WTC11 (cell line): ENCODE measurements at places on chromosomes 1 and 21. TPM values are rescaled to one million over a fixed set of nuclear protein-coding genes. Genes with fewer than 3 reads are reported as not detected.

DNA sequence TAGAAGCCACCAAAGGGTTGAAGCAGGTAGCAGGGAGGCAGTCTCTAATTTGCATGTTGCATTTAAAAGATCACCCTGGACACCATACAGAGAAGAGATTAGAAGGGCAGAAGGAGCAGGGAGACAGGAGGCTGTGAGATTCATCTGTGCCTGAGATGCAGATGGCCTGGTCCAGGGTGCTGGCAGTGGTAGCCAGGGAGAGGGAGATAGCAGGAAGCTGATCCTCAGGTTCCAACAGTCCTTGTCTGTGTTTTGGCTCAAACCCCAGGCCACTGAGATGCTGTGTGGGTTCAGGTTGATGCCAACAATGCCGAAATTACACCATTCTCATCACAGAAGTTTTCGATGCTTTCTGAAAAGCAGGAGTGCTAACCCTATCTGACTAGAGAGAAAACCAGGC lies 113.7 kb downstream of the KAZN start:
- DNase-seq: no peak

Gene BSND
- 0.30 to 0.42 TPM (median 0.37 TPM) in 3 replicates for total RNA-seq

GRCh38 chr1:222266223-222267196 lies 281.4 kb downstream of the HHIPL2 start:
- DNase-seq: no peak

- DNase-seq: no peak
Observed at GRCh38 chr21:41170859-41171609, 3.1 kb downstream of the BACE2 start.

DNA sequence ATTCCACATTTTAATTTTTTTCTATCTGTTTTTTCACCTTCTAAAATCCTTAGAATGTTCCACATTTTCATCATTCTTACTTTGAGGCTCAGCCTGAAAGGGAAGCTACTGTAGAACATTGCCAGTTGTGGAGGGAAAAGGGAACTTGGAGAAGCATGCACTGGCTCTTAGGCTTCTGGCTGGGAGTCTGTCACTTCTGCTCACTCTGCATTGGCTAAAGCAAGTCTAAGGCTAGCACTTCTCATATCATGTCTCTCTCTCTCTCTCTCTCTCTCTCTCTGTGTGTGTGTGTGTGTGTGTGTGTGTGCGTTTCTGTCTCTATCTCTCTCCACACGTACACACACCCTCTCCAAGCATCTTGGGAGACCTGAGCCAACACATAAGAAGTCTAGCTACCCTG lies 49.6 kb upstream of the ADAR start:
- DNase-seq: no peak

DNA sequence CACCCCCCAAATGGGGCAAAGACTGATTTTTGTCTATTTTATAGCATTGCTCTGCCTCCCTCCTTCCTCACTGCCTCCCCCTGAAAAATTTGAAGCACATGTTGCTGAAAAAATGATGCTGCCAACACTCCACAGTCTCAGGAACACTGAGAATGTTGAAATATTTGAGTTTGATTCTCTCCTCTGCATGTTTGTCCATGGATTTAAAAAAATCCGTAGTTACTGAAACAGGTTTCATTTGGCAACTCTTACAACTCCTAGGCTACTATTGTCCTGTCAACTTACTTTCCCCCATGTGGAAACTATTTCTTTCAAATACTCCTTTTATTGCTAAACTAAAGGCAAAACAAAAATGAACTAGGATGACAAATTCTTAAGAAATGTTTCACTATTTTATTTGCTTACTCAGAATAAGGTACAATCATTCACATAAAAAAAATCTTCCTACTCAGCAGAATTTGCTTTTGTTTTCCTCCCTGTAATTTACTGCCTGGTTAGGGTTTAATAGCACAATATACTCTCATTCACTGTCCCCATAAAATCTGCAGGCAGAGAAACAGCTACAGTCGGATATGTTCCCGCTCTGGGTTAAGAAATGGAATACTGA lies 50.2 kb downstream of the C21orf91 start:
- no peak for DNase-seq

DNA sequence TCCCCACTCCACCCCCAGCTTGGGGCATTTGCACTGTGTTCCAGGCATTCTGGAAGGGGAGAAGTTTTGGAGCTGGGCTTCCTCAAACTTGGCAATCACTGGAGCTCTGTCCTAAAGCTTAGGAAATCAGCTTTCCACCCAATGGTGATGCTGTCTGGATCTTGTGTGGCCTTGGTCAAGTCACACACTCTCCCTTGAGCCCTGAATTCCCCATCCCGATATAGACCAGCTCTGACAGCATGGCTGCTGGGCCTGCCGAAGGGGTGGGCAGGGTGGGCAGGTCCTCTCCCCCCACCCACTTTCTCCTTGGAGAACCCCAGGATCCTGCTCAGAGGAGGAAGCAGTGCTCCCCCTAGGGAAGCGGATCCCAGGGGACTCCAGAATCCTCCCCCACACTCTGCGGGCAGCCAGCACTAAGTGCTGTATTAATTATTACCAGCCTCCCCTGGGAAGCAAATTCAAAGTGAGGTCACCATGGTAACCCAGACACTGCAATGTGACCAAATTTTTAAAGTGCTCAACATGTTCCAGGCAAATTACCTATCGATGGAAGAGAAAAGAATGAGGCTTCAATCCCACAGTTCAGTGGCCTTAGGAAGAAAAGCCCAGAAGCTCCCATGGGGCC lies 21.3 kb upstream of the LDLRAP1 start:
- no peak for DNase-seq

DNA sequence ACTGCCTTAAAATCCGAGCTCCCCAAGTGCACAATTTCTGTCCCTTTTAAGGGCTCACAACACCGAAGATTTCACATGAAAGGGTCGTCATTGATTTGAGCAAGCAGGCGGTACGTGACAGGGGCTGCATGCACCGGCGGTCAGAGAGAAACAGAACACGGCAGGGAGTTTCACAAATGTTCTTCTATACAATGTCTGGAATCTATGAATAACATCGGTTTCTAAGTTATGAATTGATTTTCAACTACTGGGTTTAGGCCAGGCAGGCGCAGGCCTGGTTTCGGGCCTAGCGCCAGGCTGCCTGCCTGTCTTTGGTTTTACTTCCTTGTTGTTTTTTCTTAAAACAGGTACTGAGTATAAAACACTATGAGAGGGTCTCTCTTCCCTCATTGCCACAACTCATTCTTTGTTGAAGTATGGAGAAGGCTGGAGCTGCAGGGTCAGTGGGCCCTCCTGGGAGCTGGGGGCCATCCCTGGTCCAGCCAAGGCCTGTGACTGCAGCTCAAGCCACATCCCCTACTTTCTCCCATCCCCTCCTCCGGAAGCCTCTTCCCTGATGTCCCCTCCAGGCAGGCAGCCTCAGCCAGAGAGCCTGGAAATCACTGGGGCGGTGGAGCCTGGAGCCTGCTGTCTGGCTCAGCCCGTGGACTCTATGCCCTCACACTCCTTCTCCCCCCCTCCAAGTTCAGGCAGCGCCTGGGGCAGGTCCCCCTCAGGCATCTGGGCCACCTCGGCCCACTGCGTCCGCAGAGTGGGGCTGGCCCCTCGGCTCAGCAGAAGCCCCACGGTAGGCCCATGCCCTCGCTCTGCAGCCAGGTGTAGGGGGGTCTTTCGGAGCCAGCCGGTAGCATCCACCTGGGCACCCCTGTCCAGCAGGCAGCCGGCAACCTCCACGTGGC lies 2.4 kb downstream of the ANKRD65 start:
- no peak for DNase-seq

DNA sequence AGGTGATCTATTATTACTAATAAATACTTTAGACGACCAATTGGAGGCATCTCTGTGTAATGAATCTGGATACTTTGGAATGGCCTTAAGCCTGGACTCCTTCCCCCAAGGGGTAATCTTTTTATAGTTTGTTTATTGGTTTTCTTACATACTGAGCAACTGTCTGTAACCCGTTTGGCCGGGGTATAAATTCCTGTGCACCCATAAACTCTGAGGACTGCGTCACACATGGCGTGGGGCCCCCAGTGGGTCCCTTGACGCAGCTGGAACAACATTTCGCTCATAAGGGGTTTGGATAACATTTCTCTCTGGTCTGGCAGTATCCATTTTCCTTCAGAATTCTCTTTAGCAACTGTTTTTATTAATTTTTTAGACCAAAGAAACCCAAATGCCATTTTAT lies 26.5 kb downstream of the SCCPDH start:
- no peak for DNase-seq

DNA sequence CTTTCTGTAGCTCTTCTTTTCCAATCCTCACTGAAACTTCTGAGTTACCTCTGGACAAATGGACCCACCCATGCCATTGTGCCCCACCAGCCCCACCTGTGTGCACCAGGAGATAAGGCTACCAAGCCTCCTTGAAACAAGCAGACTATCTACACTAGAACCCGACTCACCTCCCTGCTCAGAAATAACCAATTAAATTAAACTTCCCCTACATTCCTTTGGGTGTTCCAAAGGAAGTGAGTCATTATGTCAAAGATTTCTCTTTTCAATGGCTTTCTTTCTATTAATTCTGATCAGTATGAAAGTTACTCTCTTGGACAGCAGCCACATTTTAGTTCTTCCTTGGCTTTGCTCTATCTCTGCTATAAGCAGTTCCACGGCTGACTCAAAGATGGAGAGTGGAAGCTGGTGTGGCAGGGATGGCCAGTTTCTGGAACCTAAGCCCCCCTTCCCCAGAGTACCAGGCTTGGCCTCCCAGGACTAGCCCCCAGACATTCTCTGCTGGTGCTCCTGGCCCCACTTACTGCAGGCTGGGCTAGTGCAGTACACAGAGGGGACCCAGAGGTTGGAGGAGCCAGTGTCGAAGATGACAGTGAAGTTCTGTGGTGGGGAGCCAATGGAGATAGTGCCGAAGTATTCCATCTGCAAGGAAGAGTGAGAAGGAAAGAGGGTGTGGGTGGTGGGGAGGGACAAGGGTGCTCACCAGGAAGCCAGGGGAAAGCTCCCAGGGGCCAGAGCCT lies 1.9 kb downstream of the CTSE start:
- DNase-seq: no peak

Gene DNASE2B
- 0.15 to 0.23 TPM in 2 of 3 replicates, not detected in the other for total RNA-seq

GRCh38 chr1:85199667-85200462 lies 951 bp downstream of the SYDE2 start:
- DNase-seq: no peak

Gene SVBP
- 28.7 to 31.3 TPM (median 30.7 TPM) in 3 replicates for total RNA-seq

Gene WNT4
- total RNA-seq: 0.69 to 0.85 TPM (median 0.70 TPM) in 3 replicates

DNA sequence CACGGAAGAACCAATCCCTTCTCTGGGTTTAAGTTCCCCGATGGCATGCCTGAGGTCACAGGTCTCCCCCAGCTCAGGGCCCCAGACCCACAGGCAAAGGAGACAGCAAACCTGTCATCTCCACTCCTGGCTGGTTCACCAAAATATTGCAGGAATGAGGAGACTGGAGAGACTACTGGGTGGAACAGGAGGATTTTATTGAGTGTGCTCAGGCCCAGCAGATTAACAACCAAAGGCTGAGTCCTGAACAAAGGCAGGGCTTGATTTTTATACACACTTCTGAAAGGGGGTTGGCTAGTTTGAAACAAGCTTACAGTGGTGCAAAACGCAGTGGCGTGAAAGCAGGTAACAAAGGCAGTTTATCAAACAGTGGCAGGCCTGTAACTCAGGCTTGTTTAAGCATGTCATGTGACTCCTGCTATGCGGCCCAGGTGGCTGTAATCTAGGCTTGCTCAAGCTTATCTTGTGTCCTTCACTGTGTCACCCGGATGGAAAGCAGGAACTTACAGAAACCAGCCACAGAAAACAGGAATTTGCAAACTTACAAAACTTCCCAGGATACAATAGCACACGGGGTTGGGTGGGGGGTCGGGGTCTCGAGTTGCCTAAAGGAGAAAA lies 27.4 kb upstream of the KCNJ15 start:
- no peak for DNase-seq

Gene SYT14
- 10.6 to 12.0 TPM (median 10.9 TPM) in 3 replicates for total RNA-seq

Gene EXO1
- total RNA-seq: 28.2 to 36.5 TPM (median 31.7 TPM) in 3 replicates

DNA sequence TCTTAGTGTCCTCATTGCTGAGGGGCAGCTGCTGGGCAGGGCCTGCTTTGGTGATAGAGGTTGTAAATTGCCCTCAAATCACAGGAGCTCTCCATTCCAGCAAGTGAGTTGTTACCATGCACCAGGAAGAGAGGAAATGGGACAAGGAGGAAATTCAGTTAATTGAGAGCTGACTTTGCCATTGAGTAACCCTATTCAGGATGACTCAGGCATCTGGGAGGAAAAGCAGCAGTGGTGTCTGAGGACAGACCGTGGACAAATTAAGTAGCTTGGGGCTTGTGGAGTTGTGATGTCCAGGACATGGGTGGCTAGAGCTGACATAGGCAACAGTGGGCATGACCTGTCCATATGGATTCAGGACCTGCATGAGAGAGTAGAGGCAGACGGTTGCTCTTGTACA lies 5.9 kb downstream of the ARHGEF10L start:
- DNase-seq: no peak

DNA sequence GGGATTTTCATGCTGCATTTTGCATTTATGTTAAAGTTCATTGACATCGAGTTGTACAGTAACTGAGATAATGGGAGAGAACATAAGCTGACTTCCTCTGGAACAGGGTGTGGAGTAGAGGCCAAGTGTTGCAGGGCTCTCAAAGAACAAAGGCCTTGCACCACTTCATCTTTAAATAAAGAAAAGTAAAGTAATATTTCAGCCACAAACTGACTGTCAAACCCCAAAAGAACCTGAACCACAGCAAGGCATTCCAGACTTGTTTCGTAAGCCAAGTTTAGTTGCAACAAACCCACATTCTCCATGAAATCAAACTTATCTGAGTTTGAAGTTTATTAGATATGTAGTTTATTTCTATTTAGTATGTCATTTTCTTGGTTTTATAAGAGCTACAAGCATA lies 19.1 kb upstream of the HMGCS2 start:
- no peak for DNase-seq

Gene GORAB
- total RNA-seq: 8.8 to 9.9 TPM (median 9.1 TPM) in 3 replicates

DNA sequence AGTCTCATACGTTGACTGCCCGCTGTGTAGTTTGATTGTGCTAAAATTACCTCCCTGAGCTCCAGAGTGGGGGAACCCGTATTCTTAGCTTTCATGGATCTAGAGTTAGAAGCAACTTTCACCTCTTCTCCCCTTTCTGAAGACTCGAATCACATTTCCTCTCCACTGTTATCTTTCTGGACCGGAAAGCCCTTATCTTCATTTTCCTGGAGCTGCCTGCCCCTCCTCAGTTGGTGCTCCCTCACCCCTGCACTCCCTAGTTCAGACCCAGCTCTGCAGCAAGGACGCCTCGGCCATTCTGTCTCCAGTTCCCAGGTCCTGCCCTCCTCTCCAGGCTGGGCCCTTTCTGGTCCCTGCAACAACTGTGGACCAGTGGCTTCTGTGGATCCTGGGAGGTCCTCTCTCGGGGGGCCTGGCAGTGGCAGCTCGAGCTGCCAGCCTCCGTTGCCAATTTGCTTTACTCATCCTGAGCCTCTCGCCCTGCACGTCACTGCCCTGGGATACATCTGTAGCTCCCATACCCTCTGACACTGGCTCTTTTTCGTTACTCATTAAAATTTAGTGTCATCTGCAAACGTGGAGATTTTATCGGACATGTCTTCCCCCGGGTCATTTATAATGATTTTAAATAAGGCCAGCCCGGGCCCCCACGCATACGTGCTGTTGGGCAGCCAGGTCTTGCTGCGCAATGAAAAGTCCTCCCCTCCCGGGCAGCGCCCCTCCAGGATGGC lies 141.5 kb upstream of the VAMP3 start:
- no peak for DNase-seq

Gene SPRR1A
- not detected in 3 replicates for total RNA-seq

GRCh38 chr1:160451119-160451858 lies 50.9 kb downstream of the VANGL2 start:
- DNase-seq: no peak
